ENCODE measurements at places on chromosomes 12 and 14.

- no peak for DNase-seq
Measured at GRCh38 chr14:23177181-23177580, 6.3 kb downstream of the SLC7A8 start.

DNA sequence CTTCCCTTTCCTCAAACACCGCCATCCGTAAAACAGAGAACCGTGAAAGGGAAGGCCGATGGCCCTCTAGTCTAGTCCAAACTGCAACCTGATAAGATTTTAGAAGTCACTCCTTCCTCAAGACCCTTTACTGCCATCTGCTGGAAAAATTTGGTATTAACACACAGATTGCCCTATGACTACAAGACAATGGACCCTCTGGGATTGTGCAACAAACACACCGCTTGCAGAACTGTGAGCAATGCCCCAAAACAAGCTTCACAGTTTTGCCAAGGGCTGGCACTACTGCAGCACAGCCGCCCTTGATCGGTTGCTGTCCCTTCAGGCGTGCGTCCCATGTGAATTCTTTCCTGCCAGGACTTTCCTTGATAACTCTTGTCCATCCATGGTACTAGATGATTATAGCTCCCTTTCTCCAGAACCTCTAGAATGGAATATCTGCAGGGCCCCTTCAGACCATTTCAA is 23.1 kb downstream of the LLPH start:
- DNase-seq: peak; percentile 91

DNA sequence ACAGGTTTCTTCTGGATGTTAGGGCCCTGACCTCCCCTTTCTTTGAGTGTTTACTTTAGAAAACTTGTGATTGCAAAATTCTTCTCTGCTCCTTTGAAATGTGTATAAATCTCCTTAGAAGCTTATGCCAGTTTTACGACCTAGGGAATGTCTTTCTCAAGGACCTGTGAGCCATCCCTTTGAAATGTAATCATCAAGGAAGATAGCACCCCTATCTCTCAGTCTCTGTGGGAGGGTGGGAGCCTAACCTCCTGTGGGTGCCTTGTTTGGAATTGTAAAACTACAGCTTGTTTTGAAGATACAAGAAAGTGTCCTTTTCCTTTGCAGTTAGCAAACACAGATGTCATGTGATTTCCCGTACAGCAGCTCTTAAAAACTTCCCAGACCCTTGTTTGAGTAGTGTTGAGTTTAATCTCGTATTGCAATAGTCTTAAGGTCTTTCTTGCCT is 3.3 kb downstream of the OR10AD1 start:
- no peak for DNase-seq

GRCh38 chr14:55133416-55133815 is 4.4 kb downstream of the LGALS3 start:
- peak; percentile 47 for DNase-seq

DNA sequence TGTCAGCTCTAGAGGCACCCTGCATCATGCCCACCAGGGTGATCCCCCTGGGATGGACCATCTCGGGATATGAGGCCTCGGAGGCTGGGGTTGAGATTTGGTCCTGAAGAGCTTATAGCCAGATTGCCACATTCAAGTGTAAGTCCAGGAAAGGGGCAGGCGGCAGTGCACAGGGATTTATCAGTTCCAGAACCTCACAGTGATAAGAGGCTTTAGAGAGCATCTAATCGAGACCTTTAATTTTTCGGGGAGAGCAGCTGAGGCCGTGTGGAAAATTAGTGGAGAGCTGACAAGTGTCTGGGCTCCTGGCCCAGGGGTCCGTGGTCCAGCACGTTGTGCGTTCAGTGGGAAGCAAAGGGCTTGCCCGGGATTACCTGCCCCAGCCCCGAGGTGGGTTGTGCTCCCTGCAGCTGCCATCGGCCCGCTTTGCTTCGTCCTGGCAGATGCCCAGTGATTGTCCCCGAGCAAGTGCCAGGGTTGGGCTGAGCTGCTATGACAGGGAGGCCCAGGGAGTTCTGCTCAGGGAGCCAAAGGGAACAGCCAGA is 52.1 kb downstream of the C14orf132 start:
- DNase-seq: no peak

- DNase-seq: no peak
Measured at GRCh38 chr14:34926552-34926951, 51.4 kb upstream of the BAZ1A start.

GRCh38 chr12:3571724-3572123 is 80.7 kb downstream of the PRMT8 start:
- DNase-seq: no peak

- no peak for DNase-seq
Measured at GRCh38 chr12:39736406-39736805, 116.8 kb upstream of the ABCD2 start.

DNA sequence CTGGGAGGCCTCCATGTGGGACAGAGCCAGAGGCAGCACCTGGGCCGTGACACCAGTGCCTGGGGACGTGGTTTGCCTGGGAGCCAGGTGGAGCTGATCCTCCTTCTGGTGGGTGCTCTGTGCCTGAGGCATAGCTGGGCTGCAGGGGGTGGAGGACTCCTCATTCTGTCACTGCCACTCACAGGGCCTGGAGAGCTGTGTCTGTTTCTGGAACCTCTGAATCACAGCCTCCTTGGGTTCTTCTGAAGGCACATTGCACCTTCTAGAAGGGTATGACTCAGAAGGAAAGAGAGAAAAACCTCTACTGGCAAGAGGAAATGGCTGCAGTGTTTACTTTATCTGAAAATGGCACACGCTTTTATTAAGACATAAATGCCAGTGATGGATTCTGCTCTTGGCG is 659.8 kb downstream of the VRK1 start:
- DNase-seq: no peak

DNA sequence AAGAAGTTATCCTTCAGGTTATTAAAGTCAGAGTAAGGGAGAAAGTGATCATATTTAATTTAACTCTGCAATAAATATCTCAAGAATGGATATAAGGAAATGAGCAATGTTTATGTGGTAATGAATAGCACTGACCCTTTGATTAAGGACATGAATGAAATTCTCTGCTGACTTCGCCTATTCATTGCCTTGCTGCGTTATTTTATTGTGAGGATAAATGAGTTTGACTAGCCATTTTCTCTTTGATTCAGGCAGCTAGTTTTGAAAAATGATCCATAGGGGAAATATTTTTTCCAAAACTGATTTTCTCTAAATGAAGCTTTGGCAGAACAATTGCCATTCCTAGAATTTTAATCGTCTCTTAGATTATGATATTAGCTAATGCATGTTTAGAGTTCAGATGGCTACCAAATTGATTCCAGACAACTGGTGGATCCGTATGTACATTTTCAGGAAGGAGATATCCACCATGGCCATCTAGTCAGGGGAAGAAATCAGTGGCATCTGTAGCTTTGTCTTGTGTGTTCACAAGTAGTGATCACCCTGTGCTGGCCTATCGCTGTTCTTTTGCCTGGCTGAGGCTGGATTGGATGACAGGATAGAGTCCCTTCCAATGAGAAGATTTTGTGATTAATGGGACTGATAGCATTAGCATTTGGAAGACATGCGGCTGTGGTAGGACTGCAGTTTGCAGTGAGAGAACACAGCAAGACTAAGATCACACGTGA is 302.3 kb upstream of the RGS6 start:
- DNase-seq: no peak

DNA sequence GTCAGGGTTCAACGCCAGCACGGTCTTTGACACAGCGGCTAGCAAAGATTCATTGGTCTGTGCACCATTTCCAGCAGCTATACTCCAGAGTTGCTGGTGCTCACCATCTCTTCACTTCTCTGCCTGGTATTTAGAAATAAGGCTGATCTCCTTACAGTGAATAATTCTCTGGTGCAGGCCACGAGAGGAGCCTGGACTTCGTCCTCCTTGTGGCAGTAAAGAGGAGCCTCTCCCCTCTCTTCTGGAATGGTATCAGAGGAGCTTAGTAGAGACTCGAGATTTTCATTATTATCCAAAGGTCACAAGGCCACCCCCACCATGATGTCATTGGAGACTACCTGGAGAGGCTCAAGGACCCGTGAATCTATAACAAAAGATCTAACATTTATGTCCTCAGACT is 30.8 kb upstream of the BCL2L14 start:
- DNase-seq: no peak

GRCh38 chr12:64824130-64824499 is 332 bp upstream of the TBC1D30 start:
- no peak for DNase-seq

DNA sequence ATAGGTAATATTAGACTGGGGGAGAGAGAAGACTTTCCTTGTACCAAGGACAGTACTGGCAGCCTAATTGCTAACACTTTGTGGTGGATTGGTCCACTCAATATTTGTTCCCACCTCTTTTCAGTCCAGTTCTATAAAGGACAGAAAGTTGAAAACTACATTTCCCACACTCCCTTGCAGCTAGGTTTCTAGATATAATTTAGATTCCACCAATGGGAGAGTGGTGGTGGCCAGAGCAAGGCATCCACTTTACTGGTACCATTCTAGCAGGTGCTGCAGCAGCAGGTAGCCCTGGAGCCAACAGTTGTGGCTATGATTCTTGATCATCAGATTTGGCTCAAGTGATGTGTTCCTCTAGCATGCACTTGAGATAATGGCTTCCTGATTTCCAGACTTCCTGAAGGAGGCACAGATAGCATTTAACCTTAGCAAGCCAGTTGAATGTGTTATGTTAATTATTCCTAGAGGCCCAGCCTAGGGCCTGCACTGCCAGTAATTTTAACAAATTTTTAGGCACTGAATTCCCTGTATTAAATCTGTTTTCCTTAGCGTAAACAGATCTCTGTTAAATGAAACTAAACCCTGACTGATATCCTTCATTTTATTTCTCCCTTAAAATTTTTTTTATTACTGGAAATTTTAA is 24.4 kb downstream of the SLC38A1 start:
- no peak for DNase-seq

GRCh38 chr12:89276860-89277259 is 75.4 kb downstream of the DUSP6 start:
- DNase-seq: no peak

- DNase-seq: no peak
Measured at GRCh38 chr12:49019120-49019430, 499 bp upstream of the PRKAG1 start.

DNA sequence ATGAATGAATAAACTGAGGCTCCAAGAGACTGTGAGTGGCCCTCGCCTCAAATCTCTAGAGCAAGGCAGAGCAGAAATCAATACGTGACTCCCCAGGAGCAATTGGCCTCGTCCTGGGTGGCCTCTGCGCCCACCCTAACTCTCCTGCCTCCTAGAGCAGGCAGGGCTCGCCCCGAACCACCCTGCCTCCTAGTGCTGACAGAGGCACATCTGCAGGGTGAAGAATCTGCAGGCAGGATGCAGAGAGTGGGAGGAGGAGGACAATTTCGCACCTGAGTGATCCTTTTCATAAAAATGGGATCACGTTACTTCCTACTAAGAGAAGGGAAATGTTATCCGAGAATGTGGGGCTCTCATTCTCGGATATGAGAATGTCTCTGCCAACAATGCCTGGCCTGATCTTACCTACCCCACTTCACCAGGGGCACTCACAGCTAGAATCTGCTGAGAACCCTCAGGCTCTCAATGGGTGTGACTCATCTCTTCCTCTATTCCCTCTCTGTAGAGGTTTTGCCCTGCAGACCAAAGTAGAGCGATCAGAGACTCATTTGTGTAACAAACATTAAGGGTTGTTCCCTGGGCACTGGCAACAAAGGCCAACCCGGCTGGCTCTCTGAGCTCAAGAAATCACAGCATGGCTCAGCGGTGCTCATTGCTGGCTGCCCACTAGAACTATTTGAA is 61.7 kb upstream of the BCL2L14 start:
- DNase-seq: peak; percentile 28

DNA sequence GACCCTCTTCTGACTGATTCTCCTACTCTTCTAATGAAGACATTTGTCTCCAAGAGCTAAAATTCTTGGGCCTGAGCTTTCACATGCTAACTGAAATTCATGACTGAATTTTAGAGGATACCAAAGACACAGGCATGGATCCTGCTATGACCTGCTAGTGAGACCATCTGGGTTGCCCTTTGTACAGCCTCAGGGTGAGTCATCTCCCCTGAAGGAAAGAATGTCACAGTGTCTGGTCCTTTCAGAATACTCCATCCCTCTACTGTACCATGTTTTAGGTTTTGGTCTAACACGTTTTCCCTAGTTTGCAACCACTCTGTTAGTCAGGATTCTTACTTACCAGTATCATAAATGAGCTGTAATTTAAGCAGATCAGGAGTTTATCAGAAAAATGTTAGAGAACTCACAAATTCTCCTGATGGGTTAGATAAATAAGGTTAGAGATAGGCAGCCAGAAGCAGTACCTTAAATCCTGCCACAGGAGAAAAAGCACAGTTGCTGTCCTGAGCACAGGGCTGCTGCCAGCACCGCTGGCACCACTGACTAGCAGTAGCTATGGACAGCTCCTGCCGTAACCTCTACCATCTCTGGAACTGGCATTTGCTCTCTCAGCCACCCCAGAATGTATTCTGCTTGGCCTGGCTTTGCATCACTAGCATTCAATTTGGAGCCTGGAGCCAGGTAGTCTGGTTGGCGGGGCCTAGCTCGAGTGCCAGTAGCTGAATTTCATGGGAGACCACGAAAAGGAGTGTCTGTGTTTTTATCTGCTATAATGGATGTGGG is 127.6 kb downstream of the ANO6 start:
- DNase-seq: no peak

GRCh38 chr12:108921946-108922345 is 42.1 kb downstream of the DAO start:
- no peak for DNase-seq

- no peak for DNase-seq
Measured at GRCh38 chr14:68671909-68672308, 121.0 kb downstream of the ZFP36L1 start.

- no peak for DNase-seq
Measured at GRCh38 chr14:93723001-93723400, 65.3 kb downstream of the PRIMA1 start.

DNA sequence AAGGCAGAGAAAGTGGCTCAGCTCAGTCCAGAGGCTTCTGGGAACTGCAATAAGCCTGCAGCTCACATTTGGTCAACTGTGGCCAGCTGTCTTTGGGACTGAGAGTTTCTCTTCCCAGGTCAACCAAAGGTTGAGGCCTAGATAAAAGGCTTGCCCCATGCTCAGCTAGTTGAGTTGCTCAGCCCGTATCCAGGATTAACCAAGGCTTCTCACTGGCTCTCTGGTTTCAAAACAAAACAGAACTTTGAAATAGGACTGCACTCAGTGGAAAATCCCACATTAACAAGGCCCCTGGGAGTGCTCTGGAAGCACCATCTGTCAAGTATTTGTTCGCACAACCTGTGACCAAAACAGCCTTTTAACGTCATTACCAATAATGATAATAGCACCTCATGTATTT is 40.3 kb upstream of the NUAK1 start:
- DNase-seq: no peak

- DNase-seq: no peak
Measured at GRCh38 chr14:105315211-105315721, 718 bp downstream of the PACS2 start.

Data from hematopoietic multipotent progenitor cell treated with erythropoietin and hydrocortisone succinate and interleukin-3 and kit ligand, for 8 days (in vitro differentiated cells).